Esophagus squamous epithelium (tissue), 5 donors: ENCODE measurements at places on chromosomes 4 and X.

- H3K36me3 ChIP-seq = no peaks in the 10 kb centered on the region
- H3K27me3 ChIP-seq = no peaks in the 10 kb centered on the region
- no peak for DNase-seq
- H3K4me3 ChIP-seq = no peak overlapping the region
- H3K4me1 ChIP-seq = no peaks in the 10 kb centered on the region
These were observed 327.1 kb downstream of the PTTG2 start for GRCh38 chr4:38287101-38287851.

- H3K27ac ChIP-seq = peak overlapping the region; percentile 53
- no peak overlapping the region for H3K4me3 ChIP-seq
- H3K4me1 ChIP-seq = no peaks in the 10 kb centered on the region
- H3K27me3 ChIP-seq = no peaks in the 10 kb centered on the region
- DNase-seq = no peak
- no peaks in the 10 kb centered on the region for H3K36me3 ChIP-seq
These were observed 239.9 kb downstream of the MAML3 start for GRCh38 chr4:139913995-139914598.

DNA sequence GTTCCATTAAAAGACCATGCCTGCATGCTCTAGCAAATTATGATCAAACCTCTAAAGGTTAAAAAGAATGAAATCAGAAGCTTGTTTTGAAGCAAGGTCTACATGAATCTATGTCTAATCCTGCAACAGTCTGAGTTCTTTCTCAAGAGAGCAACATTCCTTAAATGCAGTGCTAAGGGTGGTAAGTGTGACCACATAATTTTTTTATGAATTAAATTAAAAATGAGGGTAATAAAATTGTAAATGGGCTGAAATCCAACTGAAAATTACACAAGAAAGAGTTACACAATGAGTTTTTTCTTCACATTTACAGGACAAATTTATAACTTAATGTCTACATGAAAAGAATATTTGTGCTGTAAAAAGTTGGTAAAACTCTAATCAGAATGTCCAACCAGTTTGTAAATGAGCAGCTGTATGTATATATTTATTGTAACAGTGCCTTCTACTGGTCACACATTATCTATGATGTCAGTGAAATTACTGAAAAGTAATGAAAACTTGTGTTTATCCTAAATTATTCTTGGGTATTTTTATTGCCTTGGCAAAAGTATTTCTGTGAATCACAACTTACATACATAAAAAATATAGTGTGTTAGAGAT lies 336.3 kb upstream of the PITX2 start:
- H3K27me3 ChIP-seq = no peaks in the 10 kb centered on the region
- H3K36me3 ChIP-seq = no peaks in the 10 kb centered on the region
- no peak overlapping the region for H3K27ac ChIP-seq
- no peak overlapping the region for H3K4me3 ChIP-seq
- no peaks in the 10 kb centered on the region for H3K4me1 ChIP-seq

- H3K36me3 ChIP-seq = no peaks in the 10 kb centered on the region
- H3K27ac ChIP-seq = no peak overlapping the region
- DNase-seq = no peak
- no peaks in the 10 kb centered on the region for H3K4me1 ChIP-seq
- H3K27me3 ChIP-seq = no peaks in the 10 kb centered on the region
These were observed 645.0 kb upstream of the ATOH1 start for GRCh38 chr4:93183576-93183975.

DNA sequence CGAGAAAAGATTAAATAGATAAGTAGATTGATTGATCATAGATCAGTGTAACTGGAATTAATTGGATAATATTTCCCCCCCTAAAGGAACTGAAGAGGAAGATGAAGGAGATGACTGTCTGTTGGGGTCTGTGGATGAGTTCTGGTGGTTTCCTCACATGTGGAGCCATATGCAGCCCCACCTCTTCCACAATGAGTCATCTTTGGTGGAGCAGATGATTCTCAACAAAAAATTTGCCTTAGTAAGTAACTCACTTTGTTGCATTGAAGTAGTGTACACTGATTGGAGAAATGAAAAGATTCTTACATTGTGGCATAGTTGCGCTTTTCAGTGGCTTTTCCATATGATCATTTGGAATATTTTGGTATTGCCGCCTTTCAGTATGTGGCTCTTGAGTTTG lies 80.4 kb downstream of the NDST3 start:
- no peaks in the 10 kb centered on the region for H3K27me3 ChIP-seq
- no peak overlapping the region for H3K4me3 ChIP-seq
- H3K36me3 ChIP-seq = no peaks in the 10 kb centered on the region
- no peak overlapping the region for H3K27ac ChIP-seq
- H3K4me1 ChIP-seq = no peaks in the 10 kb centered on the region
- DNase-seq = no peak

DNA sequence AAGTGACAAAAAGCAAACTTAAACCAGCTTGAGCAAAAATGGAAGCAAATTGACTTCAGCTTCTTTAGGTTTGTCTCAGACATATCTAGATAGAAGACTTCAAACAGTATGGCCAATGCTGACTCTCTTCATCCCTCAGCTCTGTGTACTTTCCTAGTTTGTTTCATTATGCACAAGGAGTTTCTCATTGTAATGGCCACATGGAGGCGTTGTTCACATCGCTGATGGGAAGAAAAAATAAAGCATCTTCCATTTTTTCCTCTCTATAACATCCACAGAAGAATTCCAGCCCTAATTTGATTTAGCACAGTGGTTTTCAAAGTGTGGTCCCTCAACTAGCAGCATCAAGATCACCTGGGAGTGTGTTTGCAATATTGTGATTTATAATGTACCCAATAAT lies 397.5 kb upstream of the PRKX start:
- H3K27me3 ChIP-seq = no peaks in the 10 kb centered on the region
- H3K27ac ChIP-seq = peak overlapping the region; percentile 63
- H3K4me1 ChIP-seq = peaks cover 12% of the 10 kb centered on the region

- no peak overlapping the region for H3K4me3 ChIP-seq
- no peak for DNase-seq
- H3K27ac ChIP-seq = no peak overlapping the region
- H3K27me3 ChIP-seq = no peaks in the 10 kb centered on the region
- no peaks in the 10 kb centered on the region for H3K4me1 ChIP-seq
These were observed 52.1 kb downstream of the TMEM165 start for GRCh38 chr4:55447831-55448230.

- no peaks in the 10 kb centered on the region for H3K27me3 ChIP-seq
- peaks cover 70% of the 10 kb centered on the region for H3K36me3 ChIP-seq
- DNase-seq = no peak
- no peaks in the 10 kb centered on the region for H3K4me1 ChIP-seq
These were observed 30.1 kb downstream of the NSG1 start for GRCh38 chr4:4416981-4417380.

GRCh38 chr4:183409934-183410333 lies 34.5 kb upstream of the CDKN2AIP start:
- peaks cover 27% of the 10 kb centered on the region for H3K4me1 ChIP-seq
- H3K36me3 ChIP-seq = no peaks in the 10 kb centered on the region
- no peaks in the 10 kb centered on the region for H3K27me3 ChIP-seq
- H3K4me3 ChIP-seq = no peak overlapping the region
- DNase-seq = no peak
- H3K27ac ChIP-seq = no peak overlapping the region

- no peaks in the 10 kb centered on the region for H3K4me1 ChIP-seq
- no peaks in the 10 kb centered on the region for H3K27me3 ChIP-seq
- no peak overlapping the region for H3K4me3 ChIP-seq
- H3K27ac ChIP-seq = no peak overlapping the region
These were observed 15.3 kb upstream of the RAB9B start for GRCh38 chrX:103847174-103847870.
